ENCODE measurements at places on chromosomes 13 and 19.

GRCh38 chr19:51830274-51830673 is 35.3 kb downstream of the FPR3 start:
- no peak for DNase-seq

DNA sequence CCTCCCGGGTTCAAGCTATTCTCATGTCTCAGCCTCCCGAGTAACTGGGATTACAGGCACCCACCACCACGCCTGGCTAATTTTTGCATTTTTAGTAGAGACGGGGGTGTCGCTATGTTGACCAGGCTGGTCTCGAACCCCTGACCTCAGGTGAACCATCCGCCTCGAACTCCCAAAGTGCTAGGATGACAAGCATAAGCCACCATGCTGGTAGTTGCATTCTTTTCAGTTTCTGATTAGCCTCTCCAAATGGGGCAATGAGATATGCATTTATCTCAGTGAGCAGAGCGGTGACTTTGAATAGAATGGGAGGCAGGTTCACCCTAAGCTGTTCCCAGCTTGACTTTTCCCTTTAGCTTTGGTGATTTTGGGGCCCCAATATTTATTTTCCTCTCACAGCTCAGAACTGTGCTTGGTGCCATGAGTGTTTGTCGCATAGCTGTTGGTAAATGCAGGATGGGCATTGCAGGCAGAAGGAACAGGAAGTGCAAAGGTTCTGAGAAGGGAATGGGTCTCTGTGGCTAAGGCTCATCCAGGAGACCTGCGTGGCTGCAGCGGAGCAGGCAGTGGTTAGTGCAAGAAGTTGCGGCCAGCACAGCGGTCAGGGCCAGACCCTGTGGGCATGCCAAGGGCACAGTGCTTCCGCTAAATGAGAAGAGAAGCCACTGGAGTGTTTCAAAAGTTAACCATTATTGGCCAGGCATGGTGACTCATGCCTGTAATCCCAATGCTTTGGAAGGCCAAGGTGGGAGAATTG is 20.7 kb downstream of the LYPD3 start:
- DNase-seq, result no peak

GRCh38 chr19:294341-294945 is 3.2 kb upstream of the PLPP2 start:
- no peak for DNase-seq

GRCh38 chr13:46202188-46202795 is 9.4 kb upstream of the LRRC63 start:
- DNase-seq, result no peak

DNA sequence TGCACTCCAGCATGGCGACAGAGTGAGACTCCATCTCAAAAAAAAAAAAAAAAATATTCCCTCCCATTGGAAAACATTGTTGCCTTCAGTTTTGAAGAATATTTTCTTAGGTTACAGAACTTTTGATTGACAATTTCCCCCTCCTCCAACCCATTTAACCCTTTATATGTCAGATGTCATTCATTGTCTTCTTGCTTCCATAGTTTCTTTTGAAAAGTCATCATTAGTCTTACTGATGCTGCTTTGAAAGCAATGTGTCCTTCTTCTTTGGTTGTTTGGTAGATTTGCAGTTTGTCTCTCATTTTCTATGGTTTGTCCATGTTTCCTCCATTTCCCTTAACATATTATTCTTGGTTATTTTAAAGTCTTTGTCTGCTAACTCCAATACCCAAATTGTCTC is 25.4 kb downstream of the ZNF558 start:
- no peak for DNase-seq

GRCh38 chr13:77928909-77929308 is 10.3 kb upstream of the EDNRB start:
- no peak for DNase-seq

GRCh38 chr19:13554506-13555240 is 48.4 kb upstream of the CACNA1A start:
- no peak for DNase-seq

DNA sequence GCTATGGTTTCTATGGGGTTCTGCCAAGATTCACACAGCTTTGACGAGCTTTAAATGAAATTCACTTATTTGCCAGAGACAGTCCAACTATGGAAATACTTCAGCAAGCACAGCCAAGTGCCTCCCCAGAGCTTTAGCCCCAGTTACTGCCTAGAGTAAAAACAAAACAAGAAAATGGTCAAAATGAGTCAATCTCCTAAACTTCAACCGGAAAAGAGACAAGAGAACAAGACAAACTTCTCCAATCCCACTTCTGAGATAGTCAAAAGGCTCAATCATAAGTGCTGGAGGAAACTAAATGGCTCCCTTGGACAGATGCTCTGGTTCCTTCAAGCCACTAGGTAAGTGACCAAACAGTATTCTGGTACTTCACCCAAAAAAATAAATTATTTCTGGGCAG is 65.8 kb downstream of the KATNAL1 start:
- no peak for DNase-seq

DNA sequence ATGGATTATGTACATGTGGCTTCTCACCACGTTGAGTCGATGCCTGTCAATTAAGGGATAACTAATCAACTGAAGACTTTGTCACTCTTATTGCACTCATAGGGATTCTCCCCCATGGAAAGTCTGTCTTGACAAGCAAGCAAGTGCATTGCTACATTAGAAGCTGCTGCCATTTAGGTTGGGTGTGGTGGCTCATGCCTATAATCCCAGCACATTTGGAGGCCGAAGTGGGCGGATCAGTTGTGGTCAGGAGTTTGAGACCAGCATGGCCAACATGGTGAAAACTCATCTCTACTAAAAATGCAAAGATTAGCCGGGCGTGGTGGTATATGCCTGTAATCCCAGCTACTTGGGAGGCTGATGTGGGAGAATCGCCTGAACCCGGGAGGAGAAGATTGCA is 18.3 kb upstream of the ZNF846 start:
- no peak for DNase-seq

DNA sequence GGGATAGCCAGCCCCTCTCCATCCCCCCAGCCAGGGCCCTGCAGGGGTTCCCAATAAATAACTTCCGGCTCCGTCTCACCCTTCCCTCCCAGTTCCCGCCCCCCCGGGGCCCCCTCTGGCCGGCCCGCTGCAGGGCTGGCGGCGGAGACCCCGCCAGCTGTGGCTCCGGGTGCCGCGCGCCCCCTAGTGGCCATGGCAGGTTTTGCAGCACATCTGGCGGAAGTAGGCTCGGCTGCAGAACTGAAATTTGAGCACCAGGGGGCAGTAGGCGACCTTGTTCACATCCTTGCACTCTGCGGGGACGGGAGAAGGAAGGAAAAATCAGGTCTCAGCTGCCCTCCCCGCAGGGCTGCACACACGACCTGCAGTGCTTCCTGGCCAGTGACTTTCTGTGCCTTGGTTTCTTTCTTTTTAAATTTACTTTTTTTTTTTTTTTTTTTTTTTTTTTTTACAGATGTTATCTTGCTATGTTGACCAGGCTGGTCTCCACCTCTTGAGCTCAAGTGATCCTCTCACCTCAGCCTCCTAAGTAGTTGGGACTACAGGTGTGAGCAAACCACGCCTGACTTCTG is 3.6 kb upstream of the MYO1F start:
- peak; percentile 71 for DNase-seq

- DNase-seq, result no peak
These were observed 14.7 kb downstream of the PIN1 start for GRCh38 chr19:9849791-9850190.

DNA sequence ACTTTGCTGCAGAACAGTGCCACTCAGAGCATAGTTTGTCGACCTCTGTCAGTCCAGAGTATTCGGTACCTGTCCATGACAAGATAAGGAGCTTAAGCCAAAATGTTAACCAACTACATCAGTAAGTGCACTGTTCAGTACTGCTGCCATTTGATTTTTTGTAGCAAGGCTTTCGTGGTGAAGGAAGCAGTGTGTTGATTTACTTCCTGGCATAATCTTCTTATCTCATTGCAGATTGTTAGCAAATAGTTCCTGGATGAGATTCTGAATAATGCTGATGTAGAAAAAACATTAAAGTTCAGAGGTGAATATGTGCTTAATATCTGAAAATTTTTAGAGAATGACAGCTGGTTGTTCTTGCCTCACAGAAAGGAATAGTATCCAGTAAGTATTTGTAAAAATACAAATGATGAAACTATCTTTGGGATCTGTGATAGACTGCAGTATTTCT is 85.7 kb downstream of the LRRC63 start:
- no peak for DNase-seq

GRCh38 chr13:39578821-39579291 is 24.1 kb downstream of the LHFPL6 start:
- no peak for DNase-seq

DNA sequence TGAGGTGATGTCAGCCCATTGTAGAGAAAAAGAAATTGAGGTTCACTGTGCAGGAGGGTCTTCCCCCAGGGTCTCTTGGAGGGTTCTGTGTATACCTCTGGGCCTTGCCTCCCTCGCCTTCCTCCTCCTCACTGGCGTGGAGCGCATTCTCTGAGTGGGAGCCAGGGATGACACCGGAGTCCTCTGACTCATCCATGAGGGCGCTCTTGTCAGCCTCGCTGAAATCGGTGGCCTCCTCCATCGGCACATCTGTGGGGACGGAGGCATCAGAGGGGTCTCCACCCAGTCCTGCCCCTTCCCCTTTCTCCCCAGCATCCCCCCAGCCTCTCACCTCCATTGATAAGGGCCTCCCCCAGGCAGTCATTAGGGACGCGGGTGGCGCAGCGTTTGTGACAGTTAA is 16.2 kb downstream of the PRKD2 start:
- no peak for DNase-seq

DNA sequence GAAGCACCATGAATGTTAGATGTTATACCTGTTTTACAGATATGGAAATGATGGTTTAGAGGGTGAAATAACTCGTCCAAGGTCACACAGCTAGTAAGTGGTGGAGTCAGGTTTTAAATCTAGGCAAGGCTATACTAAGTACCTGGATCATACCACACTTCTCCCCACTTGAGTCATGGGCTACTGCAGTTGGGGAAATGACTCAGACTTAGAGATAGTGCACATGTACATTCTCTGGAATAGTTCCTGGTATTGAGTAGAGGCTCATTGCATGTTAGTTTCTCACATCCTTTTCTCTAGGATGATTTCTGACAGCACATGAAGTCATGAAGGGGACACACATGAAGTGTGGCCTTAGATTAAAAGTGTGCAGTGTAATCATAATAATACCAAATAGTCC is 76.2 kb upstream of the TNFSF11 start:
- DNase-seq, result no peak

DNA sequence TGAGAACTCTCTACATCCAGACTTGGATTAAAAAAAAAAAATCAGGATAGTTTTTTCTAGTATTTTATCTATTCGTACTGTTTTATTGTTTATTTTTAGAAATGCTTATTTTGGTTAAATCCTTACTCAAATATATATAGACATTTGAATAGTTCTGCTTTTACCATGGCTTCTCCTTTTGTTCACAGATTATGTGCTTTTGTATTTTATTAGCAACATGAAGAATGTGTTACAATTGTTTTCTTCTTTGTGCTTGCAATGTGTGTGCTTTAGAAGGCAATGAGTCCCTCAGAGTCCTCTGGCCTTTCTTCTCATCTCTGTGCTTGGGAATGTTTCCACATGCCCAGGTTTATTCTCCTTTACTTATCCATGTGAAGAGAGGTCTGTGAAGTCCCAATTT is 324.0 kb downstream of the KCNRG start:
- no peak for DNase-seq

DNA sequence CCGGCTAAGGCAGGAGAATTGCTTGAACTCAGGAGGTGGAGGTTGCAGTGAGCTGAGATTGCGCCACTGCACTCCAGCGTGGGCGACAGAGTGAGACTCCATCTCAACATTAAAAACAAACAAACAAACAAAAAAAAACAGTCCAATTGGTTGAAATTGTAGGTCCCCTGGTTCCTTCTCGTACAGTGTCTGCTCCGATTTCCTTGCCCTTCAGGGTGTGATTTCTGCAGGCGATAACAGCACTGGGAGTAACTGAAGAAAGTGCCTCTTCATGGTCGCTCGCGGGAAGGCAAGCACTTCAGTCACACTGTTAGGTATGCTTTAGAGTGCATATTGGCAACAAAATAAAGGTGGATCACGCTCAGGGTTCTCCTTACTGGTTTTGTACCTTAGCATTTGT is 39.7 kb downstream of the TPT1 start:
- DNase-seq, result no peak

DNA sequence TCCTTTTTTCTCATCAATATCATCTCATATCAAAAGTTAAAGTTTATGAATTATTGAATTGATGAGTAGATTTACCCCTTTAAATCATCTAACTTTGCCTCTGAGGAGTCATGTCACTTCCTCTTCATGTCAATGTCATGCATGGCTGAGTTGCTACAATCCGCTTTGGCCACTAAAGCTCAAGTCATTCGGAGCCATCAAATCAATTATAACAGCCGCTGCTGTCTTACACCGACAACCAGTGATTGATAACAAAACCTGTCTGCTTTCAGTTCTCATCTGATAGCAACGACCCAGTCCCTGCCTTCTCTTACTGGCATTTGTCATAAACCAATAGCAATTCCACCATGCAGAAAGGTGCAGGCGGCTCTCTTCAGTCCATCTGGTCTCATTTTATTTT is 429.3 kb downstream of the DIAPH3 start:
- DNase-seq, result no peak

- no peak for DNase-seq
These were observed 2041.1 kb downstream of the OLFM4 start for GRCh38 chr13:55069746-55070145.

DNA sequence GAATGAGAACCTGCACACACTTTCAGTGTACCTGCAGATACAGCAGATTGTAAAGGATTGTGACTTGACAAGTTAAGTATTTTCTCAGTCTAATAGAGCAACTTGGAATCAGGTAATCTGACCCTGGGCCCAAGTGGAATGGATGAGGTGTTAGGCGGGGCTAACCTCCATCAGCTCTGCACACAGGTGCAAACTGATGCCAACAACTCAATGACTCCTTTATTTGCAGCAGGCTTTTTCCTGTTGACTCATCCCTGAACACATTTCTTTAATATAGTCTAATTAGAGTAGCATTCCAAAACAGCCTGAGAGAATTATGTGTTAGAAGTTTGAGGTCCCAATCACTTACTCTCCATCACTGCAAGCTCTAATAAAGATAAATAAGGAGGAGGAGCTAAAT is 48.8 kb downstream of the TPT1 start:
- DNase-seq, result no peak

GRCh38 chr13:43883631-43884030 is 3.9 kb downstream of the LACC1 start:
- DNase-seq, result no peak

- no peak for DNase-seq
These were observed 13.6 kb downstream of the KLF5 start for GRCh38 chr13:73072239-73072900.

DNA sequence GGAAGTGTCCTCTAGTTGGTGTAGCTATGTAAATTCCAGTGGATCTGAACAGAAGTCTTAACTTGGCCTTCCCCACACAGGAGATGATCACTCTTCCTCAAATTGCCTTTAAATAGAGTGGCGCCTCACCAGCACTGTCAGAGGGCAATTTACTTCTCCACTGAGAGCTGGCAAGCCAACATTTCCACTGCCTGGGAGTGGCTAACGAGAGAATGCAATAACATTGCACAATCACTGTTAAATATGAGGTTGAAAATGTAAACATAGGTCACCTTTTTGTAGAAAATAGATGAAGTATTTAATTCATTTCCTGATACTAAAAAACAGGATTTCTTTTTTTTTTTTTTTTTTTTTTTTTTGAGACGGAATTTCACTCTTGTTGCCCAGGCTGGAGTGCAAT is 55.4 kb upstream of the UBL3 start:
- DNase-seq, result no peak

Data from SK-MEL-5 (cell line).